ENCODE measurements at places on chromosomes 11 and 22.
A peak's percentile ranks its signal among the peaks of the same experiment; 100 is the strongest.

- no peak for DNase-seq
Measured at GRCh38 chr11:72398058-72398758, 36.1 kb downstream of the CLPB start.

DNA sequence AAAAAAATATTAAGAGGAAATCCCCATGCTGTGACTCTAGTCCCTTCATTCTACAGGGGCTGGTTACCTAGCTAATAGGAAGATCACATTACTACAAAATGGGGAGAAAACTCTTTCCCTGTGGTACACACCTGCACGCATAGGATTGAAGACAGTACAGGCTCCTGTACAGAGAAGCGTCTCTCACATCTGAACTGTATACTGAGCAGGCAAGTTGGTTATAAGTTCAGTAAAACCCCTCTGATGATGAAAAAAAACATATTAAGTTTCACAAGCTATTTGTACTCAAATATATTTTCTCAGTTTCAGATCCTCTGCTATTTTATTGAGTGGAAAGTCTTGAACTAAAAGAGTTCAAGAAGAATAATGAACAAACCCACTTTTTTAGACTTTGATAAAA, 156.9 kb upstream of the HSD17B12 start:
- DNase-seq, result no peak

DNA sequence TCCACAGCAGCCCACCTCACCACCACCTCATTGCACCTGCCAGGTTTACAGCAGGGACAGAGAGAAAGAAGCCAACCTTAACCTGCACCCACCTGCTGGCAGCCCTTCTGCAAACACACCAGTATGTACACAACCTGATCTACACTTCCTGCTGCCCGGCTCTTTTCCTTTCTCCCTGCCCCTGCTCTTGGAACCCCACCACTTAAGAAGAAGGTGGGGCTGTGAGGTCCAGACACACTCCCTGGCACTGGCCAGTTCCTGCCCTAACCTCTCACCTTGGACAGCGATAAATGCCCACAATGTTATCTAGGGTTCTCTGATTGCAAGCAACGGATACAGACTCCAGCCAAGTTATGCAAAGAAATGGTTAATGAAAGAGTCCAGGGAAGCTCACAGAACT, 10.8 kb upstream of the SLC35C1 start:
- DNase-seq, result peak; percentile 83

GRCh38 chr22:27331526-27332281, 469.9 kb downstream of the MN1 start:
- DNase-seq, result peak; percentile 10

- DNase-seq, result peak; percentile 19
Measured at GRCh38 chr22:24836282-24836681, 30.3 kb downstream of the SGSM1 start.

- no peak for DNase-seq
Measured at GRCh38 chr11:122653916-122654585, 1.5 kb upstream of the UBASH3B start.

GRCh38 chr11:1206391-1207271, 16.2 kb upstream of the MUC5B start:
- DNase-seq, result no peak

GRCh38 chr11:26778000-26778757, 56.3 kb upstream of the SLC5A12 start:
- DNase-seq, result no peak

DNA sequence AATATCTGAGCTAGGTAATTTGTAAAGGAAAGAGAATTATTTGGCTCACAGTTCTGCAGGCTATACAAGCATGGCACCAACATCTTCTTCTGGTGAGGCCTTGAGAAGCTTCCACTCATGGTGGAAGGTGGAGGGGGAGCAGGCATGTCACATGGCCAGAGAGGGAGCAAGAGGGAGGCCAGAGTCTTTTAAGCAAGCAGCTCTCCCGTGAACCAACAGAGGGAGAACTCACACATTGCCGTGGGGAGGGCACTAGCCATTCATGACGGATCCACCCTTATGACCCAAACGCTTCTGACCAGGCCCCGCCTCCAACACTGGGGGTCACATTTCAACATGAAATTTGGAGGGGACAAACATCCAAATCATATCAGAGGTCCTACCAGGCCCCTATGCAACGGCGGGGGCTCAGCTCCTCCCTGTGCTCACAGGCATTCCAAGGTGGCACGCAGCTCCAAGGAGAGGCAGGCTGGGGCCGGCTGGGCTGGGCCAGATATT, 4.6 kb downstream of the C11orf96 start:
- no peak for DNase-seq

DNA sequence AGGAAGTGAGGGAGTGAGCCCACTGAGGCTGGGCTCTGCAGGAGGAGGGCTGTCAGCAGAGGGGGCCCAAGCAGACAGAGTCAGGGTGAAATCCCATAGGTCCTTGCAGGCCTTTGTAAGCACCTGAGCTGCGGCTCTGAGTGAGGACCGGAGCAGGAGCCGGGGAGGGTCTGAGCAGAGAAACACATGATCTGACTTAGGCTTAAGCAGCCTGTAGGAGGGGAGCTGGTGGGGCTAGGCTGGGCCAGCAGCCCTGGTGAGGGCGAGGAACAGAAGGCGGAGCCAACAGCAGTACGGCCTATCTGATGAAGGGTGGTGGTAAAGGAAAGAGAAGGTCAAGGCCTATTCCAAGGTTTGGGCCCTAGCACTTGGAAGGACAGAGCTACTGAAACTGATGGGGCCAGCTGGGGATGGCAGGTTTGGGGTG, 26.9 kb upstream of the CBX7 start:
- DNase-seq, result no peak

- peak; percentile 43 for DNase-seq
Measured at GRCh38 chr22:32985899-32986765, 72.0 kb downstream of the SYN3 start.

DNA sequence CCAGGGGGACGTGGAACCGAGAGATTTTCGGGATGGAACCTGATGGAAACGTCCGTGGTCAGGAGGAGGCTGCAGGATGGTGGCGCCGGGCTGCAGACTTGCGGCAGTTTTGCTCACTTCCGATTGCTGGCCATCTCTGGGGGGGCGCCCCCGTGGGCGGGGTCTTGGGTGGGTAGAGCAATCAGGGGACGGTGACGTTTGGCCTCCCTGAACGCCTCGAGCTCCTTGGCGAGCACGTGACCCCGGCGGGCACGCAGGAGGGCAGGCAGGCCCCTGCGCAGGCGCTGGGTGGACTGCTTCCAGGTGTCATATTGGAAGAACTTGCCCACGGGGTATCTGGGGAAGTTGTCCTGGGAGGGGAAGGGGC, 6.3 kb downstream of the IGF2 start:
- no peak for DNase-seq

GRCh38 chr22:49791682-49792081, 36.0 kb downstream of the BRD1 start:
- no peak for DNase-seq

DNA sequence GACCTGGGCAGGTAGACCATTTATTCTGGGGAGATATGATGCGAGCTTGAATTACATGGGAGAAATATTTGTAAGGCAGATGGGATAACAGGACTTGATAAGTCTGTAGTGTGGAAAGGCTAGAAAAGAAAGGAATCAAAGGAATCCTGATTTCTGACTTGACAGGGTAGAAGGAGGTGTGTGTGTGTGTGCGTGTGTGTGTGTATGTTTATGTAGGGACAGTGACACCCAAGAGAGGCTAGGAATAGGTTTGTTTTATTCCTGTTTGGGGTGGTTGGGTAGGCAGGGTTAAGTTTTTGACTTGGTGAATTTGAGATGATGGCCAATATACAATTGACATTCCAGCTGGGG, 390 bp upstream of the HTATIP2 start:
- no peak for DNase-seq

GRCh38 chr11:21963013-21963412, 229.9 kb upstream of the ANO5 start:
- no peak for DNase-seq

- DNase-seq, result no peak
Measured at GRCh38 chr11:11334607-11335006, 18.4 kb downstream of the CSNK2A3 start.

GRCh38 chr11:74001822-74002286, 7.0 kb downstream of the UCP3 start:
- DNase-seq, result no peak

- no peak for DNase-seq
Measured at GRCh38 chr11:37721485-37721884, 1123.4 kb upstream of the RAG2 start.

DNA sequence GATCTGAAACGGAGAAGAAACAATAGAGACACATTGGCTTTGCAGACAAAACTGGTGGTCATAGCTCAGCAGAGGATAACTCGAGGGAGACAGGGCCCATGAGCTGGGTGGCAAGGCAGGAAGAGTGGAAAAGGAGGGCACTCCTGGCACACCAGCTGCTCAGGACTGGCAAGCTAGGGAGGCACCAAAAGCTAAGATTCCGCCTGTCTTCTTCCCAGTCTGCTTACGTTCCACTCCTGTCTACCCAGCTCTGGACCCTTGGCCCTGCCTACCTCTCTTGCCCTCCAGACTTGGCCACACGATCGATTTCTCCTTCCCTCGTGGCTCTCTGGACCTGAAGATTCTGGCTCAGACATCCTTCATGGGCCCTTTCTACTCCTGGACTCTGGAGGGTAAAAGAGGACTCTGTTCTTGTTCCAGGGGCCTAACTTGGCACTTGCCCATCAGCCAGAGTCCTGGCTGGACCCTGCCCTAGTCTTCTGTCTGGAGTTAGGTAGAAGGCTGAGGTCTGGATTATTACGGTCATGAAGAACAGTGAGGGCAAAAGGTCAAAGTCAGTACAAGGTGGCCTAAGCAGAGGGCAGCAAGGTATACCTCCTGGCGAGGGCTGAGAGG, 115.2 kb upstream of the PITPNB start:
- DNase-seq, result no peak

GRCh38 chr11:129804012-129804411, 11.6 kb upstream of the TMEM45B start:
- no peak for DNase-seq

- DNase-seq, result no peak
Measured at GRCh38 chr22:22410121-22410520, 98.4 kb downstream of the ZNF280B start.

GRCh38 chr11:11038352-11038751, 180.5 kb upstream of the ZBED5 start:
- DNase-seq, result no peak

GRCh38 chr22:24338726-24339451, 68.3 kb downstream of the SPECC1L start:
- DNase-seq, result no peak

- DNase-seq, result peak; percentile 40
Measured at GRCh38 chr11:106077609-106078455, at the start of gene AASDHPPT. AASDHPPT (plus strand) TSS chr11:106077662; CDS start chr11:106077711, 49 bp downstream.

- no peak for DNase-seq
Measured at GRCh38 chr22:44192816-44193534, 12.2 kb downstream of the PARVG start.

DNA sequence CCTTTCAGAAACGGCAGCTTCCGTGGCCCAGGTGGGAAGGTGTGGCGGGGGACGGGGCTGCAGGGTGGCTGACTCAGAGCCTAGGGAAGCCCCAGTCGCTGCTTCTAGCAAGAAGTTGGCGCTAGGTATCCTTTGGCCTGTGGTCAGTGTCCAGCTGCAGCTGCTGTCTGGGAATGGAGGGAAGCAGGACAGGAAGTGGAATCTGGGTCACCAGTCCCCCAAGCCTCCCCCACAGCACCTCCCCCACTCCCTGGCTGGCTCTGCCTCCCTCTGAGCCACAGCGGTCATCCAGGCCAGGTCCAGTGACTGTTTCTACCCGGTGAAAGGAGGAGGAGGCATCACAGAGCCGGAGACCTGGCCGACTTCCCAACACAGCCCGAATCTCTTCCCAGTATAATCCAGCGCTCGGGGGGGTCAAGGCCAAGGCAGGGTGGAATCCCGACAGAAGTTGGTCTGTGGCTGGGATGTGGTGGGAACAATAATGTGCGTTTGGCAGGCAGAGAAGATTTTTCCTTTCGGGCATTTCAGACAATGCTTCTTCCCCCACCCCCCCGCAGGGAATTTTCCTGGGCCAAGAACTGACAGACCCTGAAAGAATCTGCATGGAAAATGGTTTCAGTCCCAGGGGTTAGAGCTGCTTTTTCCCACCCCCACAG, 45.1 kb downstream of the C11orf96 start:
- DNase-seq, result no peak

- DNase-seq, result no peak
Measured at GRCh38 chr11:45737056-45737455, 67.9 kb upstream of the SLC35C1 start.

- no peak for DNase-seq
Measured at GRCh38 chr11:12077535-12078280, 32.7 kb upstream of the MICAL2 start.

GRCh38 chr22:48083502-48083901, 1321.1 kb downstream of the TBC1D22A start:
- no peak for DNase-seq

GRCh38 chr11:94129512-94130297, 1.1 kb downstream of the PANX1 start:
- no peak for DNase-seq

DNA sequence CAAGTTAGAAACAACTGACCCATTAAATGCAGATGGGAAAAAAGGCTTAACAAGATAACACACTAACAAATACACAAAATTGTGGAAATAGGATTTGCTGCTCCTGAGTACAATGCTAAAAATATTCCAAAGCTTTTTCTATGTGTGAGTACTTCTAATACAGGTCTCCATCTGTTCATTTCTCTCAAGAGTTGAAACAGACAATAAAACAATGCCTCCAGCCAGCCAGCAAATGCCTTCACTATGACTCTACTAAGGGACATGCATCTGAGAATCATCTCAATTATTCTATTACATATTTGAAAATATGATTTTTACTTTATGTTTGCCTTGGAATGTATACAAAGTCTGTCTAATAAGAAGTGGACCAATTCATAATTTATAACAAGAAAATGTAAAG, 119.0 kb downstream of the CADM1 start:
- no peak for DNase-seq

GRCh38 chr11:113160808-113161124, 153.6 kb upstream of the TTC12 start:
- no peak for DNase-seq

DNA sequence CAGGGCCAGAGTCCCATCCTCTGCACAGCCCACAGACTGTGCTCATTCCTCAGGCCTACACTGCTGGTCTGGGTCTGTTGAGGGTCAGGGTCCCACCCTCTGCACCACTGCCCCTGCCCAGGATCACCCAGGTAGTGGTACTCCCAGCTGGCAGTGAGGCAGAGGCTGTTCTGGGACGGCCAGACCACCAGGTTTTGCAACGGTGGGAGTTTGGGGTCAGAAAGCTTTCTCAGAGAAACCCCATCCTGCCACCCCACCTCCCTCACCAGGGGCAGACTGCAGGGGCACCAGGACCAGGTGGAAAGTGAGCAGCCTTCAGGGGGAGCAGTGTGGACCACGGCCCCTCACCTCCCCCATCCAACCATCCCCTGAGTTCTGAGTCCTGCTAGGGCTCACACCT, 10.8 kb downstream of the NPTXR start:
- no peak for DNase-seq
